Cardiac muscle cell (in vitro differentiated cells and primary cell): ENCODE measurements at places on chromosomes 2 and 18. TPM values are rescaled to one million over a fixed set of nuclear protein-coding genes. Genes with fewer than 3 reads are reported as not detected.

Gene QPCT
- not detected in 2 replicates for polyA plus RNA-seq

Gene ERICH2
- polyA plus RNA-seq: 2.9 and 6.2 TPM in 2 replicates

Gene C2orf78
- polyA plus RNA-seq: not detected in 2 replicates

Gene LHCGR
- 0.51 TPM in 1 of 2 replicates, not detected in the other for polyA plus RNA-seq

Gene CYS1
- polyA plus RNA-seq: 0.10 and 1.1 TPM in 2 replicates

Gene MC4R
- 1.1 and 2.5 TPM in 2 replicates for polyA plus RNA-seq

Gene RTP5
- not detected in 2 replicates for polyA plus RNA-seq

Gene DYTN
- polyA plus RNA-seq: not detected in 2 replicates

Gene HTR2B
- polyA plus RNA-seq: 0.41 TPM in 1 of 2 replicates, not detected in the other

Gene ZNF804A
- polyA plus RNA-seq: 0.12 TPM in 1 of 2 replicates, not detected in the other

Gene CHRNG
- polyA plus RNA-seq: 0.28 and 0.37 TPM in 2 replicates

Gene EGR4
- 0.31 TPM in 1 of 2 replicates, not detected in the other for polyA plus RNA-seq

Gene TMEM214
- 46.9 and 66.3 TPM in 2 replicates for polyA plus RNA-seq

Gene IL1RL1
- polyA plus RNA-seq: not detected in 2 replicates

Gene CNOT11
- polyA plus RNA-seq: 74.2 and 78.0 TPM in 2 replicates

Gene ABCG5
- not detected in 2 replicates for polyA plus RNA-seq

Gene CDCA7
- 28.6 and 42.3 TPM in 2 replicates for polyA plus RNA-seq

Gene LRRTM1
- 7.7 and 12.6 TPM in 2 replicates for polyA plus RNA-seq

Gene FAM237A
- polyA plus RNA-seq: not detected in 2 replicates

Gene TUBB8B
- polyA plus RNA-seq: not detected in 2 replicates

Gene SS18
- 84.0 and 104 TPM in 2 replicates for polyA plus RNA-seq

Gene MTCL1
- 1.8 and 3.5 TPM in 2 replicates for polyA plus RNA-seq

Gene FBXO41
- 1.0 and 1.3 TPM in 2 replicates for polyA plus RNA-seq

Gene SOX11
- polyA plus RNA-seq: 9.3 and 10.6 TPM in 2 replicates

Gene SCN3A
- polyA plus RNA-seq: 0.06 TPM in 1 of 2 replicates, not detected in the other

Gene SGPP2
- 11.6 and 16.2 TPM in 2 replicates for polyA plus RNA-seq

Gene GDF7
- polyA plus RNA-seq: 0.05 and 0.09 TPM in 2 replicates

Gene USP34
- 42.4 and 54.9 TPM in 2 replicates for polyA plus RNA-seq

Gene ABHD1
- polyA plus RNA-seq: 2.0 and 3.2 TPM in 2 replicates

Gene FIGN
- 12.6 and 26.8 TPM in 2 replicates for polyA plus RNA-seq

Gene CD207
- not detected in 2 replicates for polyA plus RNA-seq

Gene ANKRD30B
- not detected in 2 replicates for polyA plus RNA-seq

Gene AMER3
- 0.26 TPM in 1 of 2 replicates, not detected in the other for polyA plus RNA-seq

Gene LYG1
- polyA plus RNA-seq: 1.7 and 1.8 TPM in 2 replicates

Gene NYAP2
- not detected in 2 replicates for polyA plus RNA-seq

Gene SPEG
- polyA plus RNA-seq: 185 and 188 TPM in 2 replicates

Gene UGT1A6
- polyA plus RNA-seq: not detected in 2 replicates

Gene LYG2
- not detected in 2 replicates for polyA plus RNA-seq

Gene PSMA8
- not detected in 2 replicates for polyA plus RNA-seq

Gene CHRND
- 0.05 TPM in 1 of 2 replicates, not detected in the other for polyA plus RNA-seq

Gene RESP18
- polyA plus RNA-seq: not detected in 2 replicates

Gene CPLX4
- polyA plus RNA-seq: not detected in 2 replicates

Gene CRYBA2
- not detected in 2 replicates for polyA plus RNA-seq

Gene DQX1
- 0.60 and 0.67 TPM in 2 replicates for polyA plus RNA-seq

Gene IL1B
- not detected in 2 replicates for polyA plus RNA-seq

Gene RBKS
- polyA plus RNA-seq: 6.9 and 9.3 TPM in 2 replicates

Gene CD28
- not detected in 2 replicates for polyA plus RNA-seq

Gene FBXO48
- polyA plus RNA-seq: 0.50 and 1.3 TPM in 2 replicates

Gene IL1A
- polyA plus RNA-seq: not detected in 2 replicates

Gene SPHKAP
- polyA plus RNA-seq: 33.1 and 77.1 TPM in 2 replicates
